ENCODE measurements at places on chromosomes 4 and X.

- DNase-seq = no peak
Measured at GRCh38 chrX:77275392-77275791, 171.8 kb upstream of the FGF16 start.

DNA sequence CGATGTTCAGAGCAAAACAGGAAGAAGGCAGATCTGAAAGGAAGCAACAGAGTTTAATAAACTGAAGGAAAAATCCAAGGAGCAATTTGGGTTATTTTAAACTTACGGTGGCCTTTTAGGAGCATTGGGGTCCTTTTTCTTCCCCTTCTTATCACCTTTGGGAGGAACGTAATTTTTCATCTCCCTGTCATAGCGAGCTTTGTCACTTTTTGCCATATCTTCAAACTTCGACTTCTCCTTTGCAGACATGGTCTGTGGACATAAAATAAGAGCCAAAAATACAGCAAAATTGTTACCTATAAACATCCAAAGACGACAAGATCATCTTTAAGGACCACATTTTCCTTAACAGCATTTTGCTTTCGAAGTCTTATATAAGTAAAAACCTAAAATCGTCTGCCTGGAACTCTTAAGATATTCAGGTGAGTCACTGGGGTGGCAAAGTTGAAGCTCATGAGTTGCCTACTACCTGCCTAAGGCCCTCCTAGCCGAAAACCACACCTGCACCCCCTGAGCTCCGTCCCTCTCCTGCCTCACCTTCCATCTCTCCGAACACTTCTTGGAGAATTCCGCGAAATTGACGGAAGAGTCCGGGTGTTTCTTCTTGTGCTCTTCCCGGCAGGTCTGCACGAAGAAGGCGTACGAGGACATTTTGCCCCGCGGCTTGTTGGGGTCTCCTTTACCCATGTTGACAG, 1.0 kb downstream of the HMGB2 start:
- DNase-seq = peak; percentile 12

DNA sequence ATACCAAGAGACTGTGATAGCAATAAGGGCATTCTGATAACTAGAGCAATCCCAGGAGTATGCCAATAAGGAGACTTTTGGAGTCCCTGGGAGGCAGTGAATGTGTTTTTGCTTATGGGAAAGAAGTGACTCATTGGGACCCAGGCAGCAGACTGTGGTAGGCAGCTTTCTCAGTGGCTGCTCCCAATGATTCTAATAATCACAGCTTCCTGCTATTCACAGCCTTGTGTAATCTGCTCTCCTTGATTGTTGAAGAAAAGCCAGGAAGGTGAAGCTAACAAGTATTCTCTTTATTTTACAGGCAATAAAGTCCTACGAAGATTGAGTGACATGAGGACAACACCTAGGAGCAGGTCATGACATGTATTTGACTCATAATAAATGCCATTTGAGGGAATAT, 70.3 kb upstream of the DDX60 start:
- no peak for DNase-seq

DNA sequence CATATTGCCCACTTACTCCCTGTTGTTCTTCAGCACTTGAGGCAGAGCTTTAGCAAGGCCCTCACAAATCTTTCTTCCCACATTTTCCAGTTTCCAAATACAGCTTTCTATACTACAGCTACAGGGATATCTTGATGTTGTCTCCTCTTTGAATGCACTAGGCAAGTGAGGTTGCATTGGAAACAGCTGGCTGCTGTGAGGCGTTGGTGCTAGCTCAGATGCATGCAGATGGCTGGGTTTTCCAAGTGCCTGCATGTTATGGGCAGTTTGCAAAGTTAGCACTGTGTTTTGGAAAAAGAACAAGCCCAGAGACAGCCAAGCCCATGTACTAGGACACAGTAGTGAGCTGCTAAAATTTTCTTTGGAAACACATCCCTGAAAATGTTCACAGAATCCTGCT, 315.1 kb upstream of the RASGEF1B start:
- no peak for DNase-seq

GRCh38 chr4:152045807-152046571, 285.2 kb upstream of the GATB start:
- peak; percentile 65 for DNase-seq

DNA sequence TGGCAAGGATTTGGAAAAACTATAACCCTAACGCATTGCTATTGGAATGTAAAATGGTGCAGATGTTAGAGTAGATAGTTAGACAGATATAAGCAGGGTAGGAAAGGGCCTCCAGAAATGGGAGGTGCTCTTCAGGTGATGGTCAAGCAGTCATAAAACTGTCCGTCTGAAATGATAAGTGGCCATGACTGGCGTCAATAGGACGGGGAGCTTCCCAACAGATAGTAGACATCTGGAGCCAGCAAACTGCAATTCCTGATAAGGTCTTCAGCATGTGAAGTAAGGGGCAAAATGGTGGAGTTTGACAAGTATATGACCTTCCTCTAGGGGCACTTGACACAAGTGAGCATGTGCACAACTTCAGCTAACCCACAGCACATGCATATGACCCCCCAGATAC, 250.4 kb downstream of the MAGEB5 start:
- no peak for DNase-seq

- DNase-seq = no peak
Measured at GRCh38 chr4:106607558-106607957, 239.0 kb upstream of the GIMD1 start.

- no peak for DNase-seq
Measured at GRCh38 chr4:7806338-7807090, 133.1 kb downstream of the AFAP1 start.

DNA sequence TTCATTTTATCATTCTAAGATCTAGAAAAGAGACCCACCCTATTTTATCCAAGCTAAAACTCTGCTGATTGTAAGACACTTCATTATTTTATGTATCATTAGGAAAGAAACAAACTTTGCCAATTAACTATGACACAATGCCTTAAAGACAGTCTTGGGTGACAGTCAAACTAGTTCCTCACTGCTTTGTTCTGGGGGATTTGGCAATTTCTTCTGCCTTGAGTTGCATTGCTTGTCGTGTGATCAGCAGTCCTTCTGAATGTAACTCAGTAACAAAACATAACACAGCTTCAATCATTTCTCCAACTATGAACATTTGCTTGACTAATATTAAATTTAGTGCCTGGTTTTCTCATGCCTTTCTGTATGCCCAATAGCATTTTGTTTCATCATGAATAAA, 577.9 kb upstream of the DIPK2B start:
- DNase-seq = no peak

DNA sequence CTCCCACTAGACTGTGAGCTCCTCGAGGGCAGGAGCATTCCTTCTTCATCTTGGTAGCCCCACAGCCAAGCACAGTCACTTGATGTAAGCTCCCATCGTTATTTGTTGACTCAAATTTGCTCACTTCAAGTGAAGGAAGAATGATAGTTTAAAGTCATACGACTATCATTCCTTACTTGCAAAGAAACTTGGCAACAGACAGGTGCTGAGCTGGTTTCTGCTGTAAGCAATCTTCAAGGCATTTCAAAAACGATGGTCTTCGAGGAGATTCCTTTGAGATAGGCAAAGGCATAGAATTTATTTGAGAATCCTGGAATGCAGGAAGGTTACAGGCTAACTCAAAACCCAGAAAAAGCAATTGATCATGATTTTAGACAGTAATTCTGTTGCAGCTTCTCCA, 64.8 kb downstream of the QDPR start:
- DNase-seq = no peak

DNA sequence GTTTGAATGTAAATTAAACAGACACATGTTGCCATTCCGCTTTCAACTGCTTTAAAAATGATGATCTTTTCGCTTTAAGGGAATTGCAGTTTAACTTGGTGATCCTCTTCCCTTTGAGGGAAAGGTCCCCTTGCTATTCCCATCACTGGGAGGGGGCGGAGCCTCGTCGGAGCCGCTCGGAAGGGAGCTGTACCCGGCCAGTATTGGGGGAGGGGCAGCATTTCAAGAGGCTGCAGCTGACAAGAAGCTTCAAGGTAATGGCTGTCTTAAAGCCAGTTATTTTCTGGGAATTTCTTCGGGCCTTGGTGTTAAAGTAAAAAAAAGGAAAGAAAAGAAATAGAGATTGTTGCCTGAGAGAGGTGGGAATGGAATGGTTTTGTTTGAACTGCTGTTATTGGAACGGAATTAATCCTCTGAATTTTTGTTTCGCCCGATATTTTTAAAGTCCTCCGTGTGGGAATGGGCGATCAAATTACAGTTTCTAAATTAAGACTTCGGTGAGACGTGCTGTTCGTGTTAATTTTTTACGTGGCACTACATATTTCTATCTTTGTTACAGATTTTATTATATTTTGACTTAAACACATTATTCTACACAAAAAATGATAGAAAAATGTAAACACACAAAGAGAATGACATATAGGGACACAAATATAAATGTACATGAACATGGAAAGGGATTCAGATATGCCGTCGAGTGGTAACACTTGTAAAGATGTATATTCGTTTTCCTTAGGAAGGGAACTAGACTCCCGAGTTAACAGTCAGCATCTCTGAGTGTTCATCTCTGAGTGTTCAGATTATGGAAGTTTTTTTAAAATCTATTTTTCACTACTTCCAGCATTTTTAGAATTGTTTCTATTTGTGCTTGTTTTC, 9.2 kb downstream of the PWWP3B start:
- DNase-seq = peak; percentile 5

- DNase-seq = no peak
Measured at GRCh38 chr4:4356106-4357041, 30.5 kb upstream of the NSG1 start.

DNA sequence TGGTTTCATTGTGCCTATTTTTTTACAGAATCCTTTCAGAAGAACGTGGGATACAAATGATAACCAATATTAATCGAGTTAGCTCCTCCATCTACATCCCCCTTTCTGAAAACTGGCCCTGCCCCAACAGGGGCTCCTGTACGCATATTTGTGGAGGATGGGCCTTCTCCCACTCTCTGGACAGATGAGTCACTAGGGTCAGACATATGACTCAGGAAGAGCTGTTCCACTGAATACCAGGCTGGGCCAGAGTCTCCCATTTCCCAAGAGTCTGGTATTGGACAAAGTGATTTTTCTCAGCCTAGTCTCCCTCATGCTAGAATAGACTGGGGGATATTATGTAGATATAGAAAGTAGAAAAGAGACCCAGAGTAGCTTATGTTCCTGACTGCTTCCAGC, 142.4 kb downstream of the TSPAN5 start:
- no peak for DNase-seq

DNA sequence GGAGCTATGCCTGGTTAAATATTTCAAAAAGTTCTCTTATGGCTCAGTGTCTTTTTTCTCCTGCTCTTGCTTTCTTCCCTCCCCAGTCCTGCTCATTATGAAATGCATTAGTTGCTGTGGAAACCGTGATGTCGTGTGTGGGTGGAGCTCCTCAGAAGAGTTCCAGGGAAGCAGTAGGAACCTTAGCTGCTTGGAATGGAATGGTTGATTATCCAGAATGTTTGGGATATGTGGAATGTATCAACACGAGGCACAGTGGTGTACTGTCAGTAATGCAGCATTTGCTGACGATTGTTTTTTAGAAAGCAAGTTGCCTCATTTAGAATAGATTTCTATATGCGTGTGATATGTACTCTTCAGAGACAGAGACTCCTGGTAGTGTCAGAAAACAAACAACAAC, 333.2 kb downstream of the ARHGAP10 start:
- DNase-seq = no peak

GRCh38 chr4:81845273-81845672, 373.6 kb upstream of the RASGEF1B start:
- peak; percentile 36 for DNase-seq

GRCh38 chr4:137968956-137969678, 273.0 kb downstream of the SLC7A11 start:
- DNase-seq = no peak

GRCh38 chr4:48254381-48255071, 15.1 kb downstream of the TEC start:
- DNase-seq = no peak

- no peak for DNase-seq
Measured at GRCh38 chr4:113406723-113407016, 354.9 kb downstream of the CAMK2D start.

DNA sequence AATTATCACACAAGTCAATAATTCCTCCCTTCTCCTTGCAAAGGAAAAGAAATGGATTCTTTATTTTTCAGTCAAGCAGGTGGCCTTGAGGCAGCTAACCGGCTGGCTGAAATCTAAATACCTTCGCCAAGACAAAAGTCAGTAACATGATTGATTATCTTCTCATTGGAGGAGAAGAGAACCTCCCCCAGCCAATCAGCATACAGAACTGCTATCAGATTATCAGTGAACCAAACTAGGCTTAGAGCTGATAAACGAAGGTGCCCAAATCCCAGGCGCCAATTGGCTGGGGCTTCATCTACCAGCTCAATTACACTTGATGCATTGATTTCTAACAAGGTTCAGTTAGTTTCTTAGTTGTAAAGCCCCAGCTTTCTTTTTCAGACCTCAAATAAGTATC, 152.4 kb upstream of the NOCT start:
- no peak for DNase-seq

- DNase-seq = no peak
Measured at GRCh38 chr4:24913119-24913485, 260 bp upstream of the CCDC149 start.

GRCh38 chrX:124274438-124275181, 57.9 kb upstream of the TEX13D start:
- DNase-seq = no peak

DNA sequence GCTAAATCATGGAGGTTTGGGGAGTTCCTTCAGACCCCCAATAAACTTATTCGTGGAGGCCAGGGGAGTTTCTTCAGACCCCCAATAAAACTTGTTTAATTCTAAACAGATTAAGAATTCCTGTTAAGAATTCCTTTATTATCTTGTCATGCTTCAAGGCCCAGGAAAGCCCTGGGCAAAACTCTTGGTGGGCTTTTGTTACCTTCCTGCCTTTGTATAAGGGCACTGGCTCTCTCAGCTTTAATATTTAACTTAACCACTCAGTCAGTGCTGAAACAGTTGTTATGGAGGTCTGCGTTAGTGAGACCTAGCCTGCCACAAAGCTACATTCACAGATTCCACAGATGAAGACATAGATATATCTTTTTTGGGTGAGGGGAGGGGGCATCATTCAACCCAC, 29.0 kb upstream of the LGI2 start:
- DNase-seq = no peak

- DNase-seq = no peak
Measured at GRCh38 chr4:85952528-85952927, 407.3 kb downstream of the MAPK10 start.

GRCh38 chrX:70402721-70403120, 20.4 kb upstream of the GDPD2 start:
- no peak for DNase-seq

DNA sequence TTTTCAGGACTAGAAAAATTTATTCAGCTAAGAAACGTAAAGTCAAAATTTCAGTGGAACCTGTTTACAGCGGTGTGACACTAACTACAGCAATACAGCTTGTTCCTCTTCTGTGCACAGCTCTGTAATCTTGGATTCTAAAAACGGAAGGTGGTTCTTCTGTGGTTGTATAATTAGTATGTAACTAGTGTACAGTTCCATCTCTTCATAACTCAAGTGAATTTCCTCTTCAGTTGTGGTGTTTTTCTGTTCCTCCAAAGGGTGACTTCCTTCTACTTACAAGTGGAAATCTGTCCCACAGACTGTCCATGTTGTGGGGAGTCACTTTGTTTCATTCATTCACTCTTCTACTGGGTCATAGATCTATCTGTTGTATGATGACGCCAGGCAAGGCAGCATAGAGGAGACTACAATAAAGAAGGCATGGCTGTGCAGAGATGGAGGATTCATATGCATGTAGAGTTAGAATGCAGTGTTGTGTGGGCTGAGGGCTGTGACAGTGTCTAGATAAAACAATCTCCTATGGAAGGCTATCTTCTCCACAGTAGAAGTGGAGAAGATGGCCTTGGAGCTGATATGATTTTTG, 5.4 kb downstream of the DAPP1 start:
- DNase-seq = no peak

All from Caco-2 (cell line).